ENCODE measurements at places on chromosomes 13 and 19.

GRCh38 chr19:47036097-47036651 lies 12.2 kb downstream of the TMEM160 start:
- DNase-seq: no peak

DNA sequence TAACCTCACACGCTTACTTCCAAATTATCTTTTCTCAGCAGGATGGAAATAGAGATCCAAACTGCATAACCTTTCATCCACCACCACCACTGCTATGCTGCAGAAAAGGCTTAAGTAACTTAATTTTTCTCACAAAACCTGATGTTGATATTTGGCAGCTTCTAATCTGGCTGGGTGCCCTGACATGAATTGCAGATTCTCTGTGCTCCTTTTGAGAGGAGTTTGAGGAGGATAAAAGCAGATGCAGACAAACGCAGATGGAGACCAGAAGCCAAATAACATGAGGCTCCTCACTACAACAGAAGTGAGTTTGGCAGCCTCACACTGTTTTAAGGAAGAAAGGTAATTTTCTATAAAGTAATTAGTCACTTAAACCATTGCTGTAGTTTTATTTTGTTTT lies 646.2 kb upstream of the ATXN8OS start:
- no peak for DNase-seq

DNA sequence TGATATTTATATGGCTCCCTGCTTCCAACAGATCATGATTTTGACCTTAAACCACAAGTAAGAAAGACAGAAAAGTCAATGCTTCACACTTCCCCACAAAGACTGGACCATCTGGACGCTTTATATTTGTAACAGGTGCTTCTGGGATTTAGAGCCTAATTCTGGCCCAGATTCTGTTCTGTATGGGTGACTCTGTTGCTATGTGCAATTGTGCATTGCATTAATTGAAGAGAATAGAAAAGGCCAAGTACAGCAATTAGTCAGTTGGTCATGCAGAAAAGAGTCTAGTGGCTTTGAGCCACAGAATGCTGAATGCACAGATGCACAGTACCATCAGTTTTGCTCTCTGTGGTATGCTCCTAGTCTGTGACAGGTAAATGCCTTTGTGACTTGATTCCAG lies 657.4 kb upstream of the ATXN8OS start:
- no peak for DNase-seq

GRCh38 chr19:49331616-49332055 lies 3.6 kb upstream of the CD37 start:
- no peak for DNase-seq

DNA sequence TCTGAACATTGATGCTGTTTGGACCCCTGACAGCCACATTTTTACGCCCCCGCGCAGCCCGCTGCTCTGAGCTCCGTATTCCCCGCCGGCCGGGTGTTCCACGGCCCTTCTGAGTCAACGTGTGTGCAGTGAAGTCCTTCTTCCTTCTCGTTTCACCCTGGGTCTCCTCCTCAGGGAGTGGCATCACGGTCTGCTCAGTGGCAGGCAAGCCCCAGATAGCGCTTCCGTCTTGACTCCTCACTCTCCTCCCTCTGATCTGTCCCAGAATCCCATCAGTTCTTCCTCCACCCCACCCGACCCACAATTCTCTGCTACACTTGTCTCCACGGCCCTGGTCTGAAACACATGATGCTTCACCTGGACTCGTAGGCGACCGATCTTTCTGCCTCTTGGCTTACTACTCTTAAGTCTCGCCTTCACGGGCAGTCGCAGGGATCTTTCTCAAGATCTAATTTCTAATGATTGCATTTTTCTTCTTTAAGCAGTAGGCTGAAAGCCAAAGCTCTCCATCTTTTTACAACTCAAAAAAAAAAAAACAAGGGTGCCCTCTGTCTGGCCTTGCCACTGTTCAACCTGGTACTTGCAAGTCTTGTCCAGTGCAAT lies 33.9 kb downstream of the CCNE1 start:
- no peak for DNase-seq

- no peak for DNase-seq
These were observed 4.8 kb downstream of the KCNC3 start for GRCh38 chr19:50324331-50324730.

DNA sequence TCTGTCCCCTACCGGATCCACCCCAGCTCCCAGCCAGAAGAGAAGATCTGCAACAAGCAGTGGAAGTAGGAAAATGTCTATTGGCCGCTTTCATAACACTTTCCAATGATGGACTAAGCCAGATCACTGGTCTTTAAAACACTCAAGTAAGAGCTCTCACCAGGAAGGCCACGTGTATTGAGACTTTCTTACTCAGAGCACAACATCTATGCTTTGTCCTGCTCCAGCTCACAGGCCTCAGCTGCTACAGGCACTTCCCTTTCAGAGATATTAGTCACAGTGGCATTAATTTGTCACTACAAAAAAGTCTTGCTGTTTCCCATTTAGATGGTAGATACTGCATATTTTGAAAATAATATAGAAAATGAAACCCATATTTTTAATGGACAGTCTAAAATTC lies 164.2 kb downstream of the ABCC4 start:
- no peak for DNase-seq

- no peak for DNase-seq
These were observed at the start of gene LMO7 for GRCh38 chr13:75635828-75636435. Gene LMO7, plus strand, starts transcription at chr13:75636330. Its CDS starts 328 bp downstream, at chr13:75636658.

DNA sequence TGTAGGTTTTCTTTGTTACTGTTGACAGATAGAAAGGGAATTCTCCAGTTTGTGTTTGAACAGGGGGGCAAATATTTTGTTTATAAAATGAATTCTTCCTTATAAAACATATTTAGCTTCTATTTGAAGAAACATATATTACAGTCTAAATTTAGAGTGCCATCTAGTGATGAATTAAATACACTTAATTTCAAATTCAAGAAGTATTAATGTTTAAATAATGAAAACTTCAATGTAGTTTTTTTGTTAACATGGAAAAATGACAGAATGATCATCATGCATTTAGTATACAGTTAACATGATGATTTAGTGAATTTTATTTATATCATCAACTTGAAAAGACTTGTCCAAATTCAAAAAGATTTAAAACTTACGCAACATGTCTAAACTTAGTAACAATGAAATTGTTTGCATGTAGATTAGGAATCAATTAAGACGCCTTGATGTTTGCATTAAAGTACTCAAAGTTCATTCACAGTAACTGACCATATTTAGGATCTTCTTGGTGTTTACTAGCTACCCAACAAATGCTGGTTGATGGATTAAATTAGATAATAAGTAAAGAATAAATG lies 765.9 kb upstream of the SLITRK1 start:
- no peak for DNase-seq

GRCh38 chr13:86882835-86883234 lies 788.3 kb upstream of the SLITRK5 start:
- DNase-seq: no peak

GRCh38 chr19:4385291-4386040 lies 14.9 kb downstream of the SH3GL1 start:
- DNase-seq: no peak

DNA sequence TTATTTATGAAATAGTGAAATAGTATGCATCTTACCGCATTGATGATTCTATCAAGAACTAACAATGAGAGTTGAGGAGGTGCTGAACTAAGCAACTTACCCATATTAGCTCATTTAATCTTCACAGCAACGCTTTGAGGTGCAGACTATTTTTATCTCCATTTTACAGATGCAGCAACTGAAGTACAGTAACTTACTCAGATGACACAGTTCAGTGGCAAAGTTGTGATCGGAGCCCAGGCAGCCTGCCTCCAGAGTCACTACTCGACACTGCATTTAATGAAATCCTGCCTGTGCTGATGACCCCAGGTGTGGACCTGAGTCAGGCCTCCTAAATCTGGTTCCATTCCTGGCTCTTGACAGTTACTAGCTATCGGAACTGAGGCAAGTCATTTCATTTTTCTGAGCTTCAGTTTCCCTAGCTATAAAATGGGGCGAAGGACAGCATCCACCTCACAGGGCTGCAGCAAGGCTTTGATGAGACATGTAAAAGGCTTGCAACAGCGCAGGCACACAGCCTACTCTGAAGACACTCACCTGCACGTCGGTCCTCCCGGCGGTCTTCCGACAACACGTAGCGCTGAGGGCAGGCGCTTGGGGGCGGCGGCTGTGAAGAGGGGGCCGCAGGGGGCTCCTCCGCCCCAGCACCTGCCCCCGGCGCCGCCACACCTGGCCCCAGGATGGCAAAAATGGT lies 1.5 kb downstream of the MYPOP start:
- DNase-seq: no peak

DNA sequence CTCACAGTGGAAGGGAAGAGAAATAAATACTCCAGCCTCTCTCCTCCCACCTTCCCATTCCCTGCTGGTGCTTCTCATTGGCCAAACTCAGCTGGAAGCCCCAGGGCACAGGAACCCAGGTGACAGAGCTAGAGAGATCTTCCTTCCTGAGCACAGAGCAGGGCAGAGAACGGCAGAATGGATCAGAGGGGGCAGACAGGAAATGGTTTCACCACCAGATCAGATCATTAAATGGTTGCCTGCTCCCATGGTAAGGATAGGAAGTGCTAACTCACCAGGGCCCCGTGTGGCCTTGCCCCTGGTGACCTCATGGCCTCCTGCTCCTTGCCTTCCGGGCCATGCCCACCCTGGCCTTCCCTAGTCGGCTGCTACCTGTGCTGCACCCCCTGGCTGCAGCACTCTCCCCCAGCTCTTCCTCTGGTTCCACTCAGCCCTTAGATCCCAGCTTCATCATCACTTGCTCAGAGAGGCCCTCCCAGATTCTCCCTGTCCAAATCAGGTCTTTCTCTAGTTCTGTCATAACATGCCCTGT lies 108.7 kb downstream of the DPF1 start:
- DNase-seq: no peak

GRCh38 chr19:47073574-47073973 lies 25.1 kb upstream of the TMEM160 start:
- DNase-seq: no peak

DNA sequence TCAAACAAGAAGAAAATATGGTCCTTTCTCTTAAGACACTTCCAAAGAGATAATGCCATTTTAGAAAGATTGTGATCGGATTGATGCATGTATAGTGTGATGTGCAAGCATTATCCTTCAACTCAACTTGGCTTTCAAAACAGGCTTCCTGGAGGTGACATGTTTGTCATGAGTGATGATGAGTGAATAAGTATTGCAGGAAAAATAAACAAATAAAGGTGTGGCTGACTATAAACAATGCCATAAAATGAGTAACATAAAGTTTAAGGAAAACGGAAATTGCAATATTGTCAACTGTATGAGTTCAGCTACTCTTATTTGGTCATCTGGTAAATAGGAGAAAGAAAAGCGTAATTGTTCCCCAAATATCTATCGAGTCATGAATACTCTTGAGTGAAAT lies 1283.7 kb downstream of the PCDH9 start:
- no peak for DNase-seq

DNA sequence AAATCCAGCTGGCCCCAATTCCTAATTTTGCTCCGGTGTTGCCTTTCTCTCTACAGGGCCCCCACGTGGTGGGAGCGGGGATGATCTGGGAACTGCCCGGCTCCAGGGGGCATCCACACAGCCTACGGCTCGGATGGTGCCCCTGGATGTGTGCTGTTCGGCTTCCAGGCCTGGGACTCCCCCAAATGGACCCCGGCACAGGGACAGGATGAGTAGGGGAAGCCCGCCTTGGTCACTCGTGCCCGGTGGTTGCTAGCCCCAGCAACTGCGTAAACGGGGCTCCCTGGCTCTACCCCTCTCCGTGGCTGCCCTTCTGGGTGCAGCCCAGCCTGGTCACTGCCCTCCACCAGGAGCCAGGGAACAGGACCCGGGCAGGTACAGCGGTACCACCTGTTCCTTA lies 111.5 kb downstream of the TEX26 start:
- DNase-seq: no peak

DNA sequence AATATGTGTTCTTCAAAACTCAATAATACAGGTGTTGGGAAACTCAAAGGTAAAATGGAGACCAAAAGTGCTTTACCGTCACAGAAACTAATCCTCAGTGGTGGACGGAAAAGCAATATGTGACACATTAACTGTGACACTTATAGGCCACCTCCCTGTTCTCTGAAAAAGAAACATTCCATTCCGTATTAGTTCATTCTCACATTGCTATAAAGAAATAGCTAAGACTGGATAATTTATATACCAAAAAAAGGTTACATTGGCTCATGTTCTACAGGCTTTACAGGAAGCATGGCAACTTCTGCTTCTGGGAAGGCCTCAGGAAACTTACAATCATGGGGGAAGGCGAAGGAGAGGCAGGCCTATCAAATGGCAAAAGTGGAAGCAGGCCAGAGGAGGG lies 435.3 kb upstream of the HTR2A start:
- peak; percentile 41 for DNase-seq

DNA sequence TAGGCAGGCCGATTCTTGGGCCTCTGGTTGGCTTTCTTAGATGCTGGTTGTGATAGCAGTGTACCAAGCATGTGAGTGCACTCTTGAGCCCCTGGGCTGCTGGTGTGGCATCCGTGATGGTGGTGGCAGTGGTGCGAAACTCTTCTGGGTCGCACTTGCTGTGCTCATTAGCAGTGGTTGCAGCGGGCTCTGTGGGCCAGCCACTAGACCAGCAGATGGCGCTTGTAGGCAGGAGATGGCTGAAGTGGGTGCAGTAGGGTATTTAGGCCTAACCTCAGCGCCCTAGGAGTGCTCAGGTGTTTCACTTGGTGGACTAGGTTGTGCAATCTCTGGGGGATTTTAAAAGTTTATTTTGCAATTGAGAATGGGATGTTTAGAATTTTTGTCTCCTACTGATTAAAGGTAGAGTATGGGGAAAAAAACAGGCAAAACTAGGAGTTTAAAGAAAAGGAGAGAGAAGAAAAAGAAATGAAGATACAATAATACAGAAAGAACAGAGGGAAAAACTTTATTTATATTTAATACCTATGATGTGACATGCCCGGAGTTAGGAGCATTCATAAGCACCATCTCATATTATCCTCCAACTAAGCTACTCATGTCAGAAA lies 4.3 kb upstream of the ZNF17 start:
- no peak for DNase-seq

DNA sequence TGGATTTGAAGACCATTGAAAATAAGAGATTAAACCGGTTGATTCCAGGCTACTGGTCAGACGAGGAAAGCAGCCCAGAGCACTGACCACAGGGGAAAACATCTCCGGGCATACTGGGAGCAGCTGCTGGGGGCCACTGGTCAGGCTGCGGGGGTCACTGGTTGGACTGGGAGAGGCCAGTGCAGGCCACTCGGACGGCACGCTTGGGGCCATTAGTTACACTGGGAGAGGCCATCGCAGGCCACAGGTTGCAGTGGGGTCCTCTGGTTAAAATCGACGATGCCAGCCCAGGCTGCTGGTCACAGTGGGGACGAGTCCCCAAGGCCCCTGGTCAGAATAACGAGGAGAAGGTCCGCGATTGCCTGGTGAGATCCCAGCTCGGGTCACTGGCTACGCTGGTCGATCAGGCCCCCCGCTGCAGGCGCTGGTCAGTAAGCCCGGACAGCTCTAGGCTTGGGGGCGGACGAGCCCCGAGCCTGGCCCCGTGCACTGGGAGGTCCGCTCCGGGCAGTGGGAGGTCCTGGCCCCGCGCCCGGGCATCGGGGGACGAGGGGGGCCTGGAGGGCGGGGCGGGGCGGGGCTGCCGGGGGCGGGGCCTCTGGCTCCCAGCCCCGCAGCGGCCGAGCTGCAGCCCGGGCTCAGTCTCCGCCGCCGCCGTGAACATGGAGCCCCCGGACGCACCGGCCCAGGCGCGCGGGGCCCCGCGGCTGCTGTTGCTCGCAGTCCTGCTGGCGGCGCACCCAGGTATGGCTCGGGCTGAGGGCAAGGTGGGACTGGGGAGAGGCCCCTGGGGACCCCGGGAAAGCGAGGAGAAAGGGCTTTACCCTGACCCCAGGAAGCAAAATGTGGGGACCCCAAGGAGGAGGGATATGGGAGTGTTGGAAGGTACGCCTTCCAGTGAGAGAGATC lies at the start of gene BCAM:
TSS of gene BCAM (plus strand) at position 641 of the 909 bp plus-strand sequence. CDS start at position 663, 22 bp downstream.
- peak; percentile 23 for DNase-seq

GRCh38 chr19:8615813-8616596 lies 5.5 kb upstream of the ADAMTS10 start:
- DNase-seq: no peak

All from fibroblast of skin of left biceps (primary cell).